ENCODE measurements at places on chromosomes 2 and 18.

- no peak for DNase-seq
Observed at GRCh38 chr18:2958819-2959298, 54.1 kb downstream of the LPIN2 start.

DNA sequence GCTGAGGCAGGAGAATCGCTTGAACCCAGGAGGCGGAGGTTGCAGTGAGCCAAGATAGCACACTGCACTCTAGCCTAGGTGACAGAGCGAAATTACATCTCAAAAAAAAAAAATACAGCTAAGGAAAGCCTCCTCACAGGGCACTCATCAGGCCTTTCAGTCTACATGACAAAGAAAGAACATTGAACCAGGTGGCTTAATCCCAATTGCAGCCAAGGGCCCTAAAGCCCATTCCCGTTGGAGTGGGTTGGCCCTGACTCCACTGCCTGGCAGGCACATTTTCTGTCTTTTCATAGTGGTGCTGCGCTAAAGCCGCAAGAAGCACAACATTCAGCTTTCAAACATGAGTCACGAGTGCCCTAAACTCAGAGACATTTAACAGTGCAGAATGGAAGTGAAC is 372.5 kb downstream of the RNF144A start:
- no peak for DNase-seq

DNA sequence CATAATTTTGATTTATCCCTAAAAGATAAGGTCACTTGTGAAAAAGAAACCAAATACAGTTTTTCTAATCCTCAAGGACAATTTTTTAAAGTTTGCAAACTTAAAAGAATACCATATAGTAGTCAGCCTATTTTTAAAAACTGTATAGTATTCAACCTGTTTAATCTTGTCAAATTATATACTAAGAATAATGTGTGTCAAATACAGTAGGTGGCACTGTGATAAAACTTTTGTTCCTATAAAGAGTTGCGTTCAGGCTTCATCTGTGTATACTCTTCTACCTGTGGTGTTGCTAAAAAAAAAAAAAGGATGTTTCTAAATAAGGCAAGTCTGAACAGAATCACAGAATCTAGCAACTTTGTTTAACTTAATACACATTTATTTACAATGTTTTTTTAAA is 68.6 kb downstream of the CCDC138 start:
- DNase-seq = no peak

- DNase-seq = no peak
Observed at GRCh38 chr2:125658583-125658982, 997.4 kb upstream of the GYPC start.

GRCh38 chr18:13612196-13612997 is 114.0 kb downstream of the FAM210A start:
- DNase-seq = peak; percentile 44

GRCh38 chr2:29917781-29918180 is 3.6 kb downstream of the ALK start:
- no peak for DNase-seq

GRCh38 chr18:6566338-6566911 is 151.7 kb upstream of the L3MBTL4 start:
- DNase-seq = no peak

GRCh38 chr2:68404893-68405799 is 40.1 kb downstream of the PLEK start:
- DNase-seq = no peak

- no peak for DNase-seq
Observed at GRCh38 chr2:60534052-60534685, 19.3 kb downstream of the BCL11A start.

DNA sequence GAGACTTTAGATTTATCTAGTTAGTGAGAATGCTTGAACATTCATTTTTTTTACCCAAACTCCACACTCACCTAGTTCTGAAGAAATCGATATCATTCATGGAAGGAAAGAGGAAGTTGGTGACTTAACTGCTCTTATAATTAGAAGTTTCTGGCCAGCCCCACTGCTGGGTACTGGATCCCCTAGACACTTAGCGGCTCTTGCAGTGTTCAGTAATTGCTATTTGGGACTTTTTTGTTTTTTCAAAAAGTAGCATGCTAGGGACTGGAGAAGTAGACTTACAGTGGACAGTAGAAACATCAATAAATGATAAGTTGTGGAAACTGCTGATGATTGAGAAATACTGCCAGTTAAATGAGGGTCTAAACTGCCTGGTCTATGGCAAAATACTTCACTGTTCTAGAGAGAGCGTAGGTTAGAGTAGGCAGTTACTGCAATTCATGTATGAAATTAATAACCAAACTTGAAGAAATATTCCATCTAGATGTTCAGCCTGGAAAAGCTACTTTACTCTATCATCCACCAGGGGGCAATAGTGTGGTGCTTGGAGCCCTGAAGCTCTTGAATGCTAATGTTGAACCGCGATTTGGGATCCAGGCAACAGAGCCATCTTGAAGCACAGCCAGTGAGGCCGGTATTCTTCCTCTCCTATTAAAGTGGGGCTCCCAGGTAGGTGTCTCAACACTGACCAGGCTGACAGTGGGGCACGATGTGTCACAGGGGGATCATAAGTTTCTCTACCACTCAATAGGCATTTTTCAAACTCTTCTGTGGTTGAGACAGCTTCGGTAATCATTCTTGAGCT is 146.1 kb upstream of the SESTD1 start:
- no peak for DNase-seq

- no peak for DNase-seq
Observed at GRCh38 chr2:37215250-37215649, 16.1 kb downstream of the CEBPZ start.

DNA sequence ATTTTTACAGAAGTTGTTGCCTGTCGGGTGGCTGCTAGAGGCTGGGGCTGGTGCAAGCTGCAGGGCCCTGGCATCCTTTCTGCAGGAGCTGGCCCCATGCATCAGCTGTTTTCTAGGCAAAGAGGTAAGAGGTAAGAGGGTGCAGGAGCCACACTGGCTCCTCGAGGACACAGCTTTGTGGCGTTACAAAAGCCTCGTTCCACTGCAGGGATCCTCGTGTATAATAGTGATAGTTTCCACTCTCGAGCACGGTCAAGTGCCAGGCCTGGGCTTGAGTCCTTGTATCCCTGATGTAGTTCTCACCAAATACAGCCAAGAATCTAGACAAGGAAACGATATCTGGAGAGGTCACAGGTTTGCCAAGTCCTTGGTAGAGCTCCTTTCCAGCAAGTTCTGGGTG is 33.2 kb upstream of the FHOD3 start:
- no peak for DNase-seq

DNA sequence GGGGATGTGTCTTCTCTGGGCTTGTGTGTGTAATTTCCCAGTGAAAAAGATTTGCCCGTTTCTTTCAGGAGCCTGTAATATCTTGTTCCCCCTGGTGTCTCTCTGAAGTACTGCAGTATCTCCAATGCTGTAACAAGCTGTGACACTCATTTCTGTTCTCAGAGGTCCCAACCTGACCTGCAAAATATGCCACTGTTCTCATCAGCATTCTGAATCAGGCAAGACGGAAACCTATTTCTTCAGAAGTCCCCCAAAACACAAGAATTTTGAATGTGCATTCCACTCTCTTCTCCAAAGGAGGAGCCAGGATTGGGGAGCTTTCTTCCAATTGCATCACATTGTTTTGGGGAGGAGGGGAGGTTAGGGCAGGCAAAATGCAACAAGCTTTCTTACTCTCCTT is 77.0 kb upstream of the CNGA3 start:
- no peak for DNase-seq

GRCh38 chr18:45270289-45270771 is 344.9 kb upstream of the SLC14A2 start:
- DNase-seq = no peak

- DNase-seq = no peak
Observed at GRCh38 chr2:171365232-171365631, 68.6 kb downstream of the METTL8 start.

- DNase-seq = no peak
Observed at GRCh38 chr2:178044836-178045235, 27.7 kb downstream of the PDE11A start.

GRCh38 chr2:36455011-36455410 is 99.4 kb downstream of the CRIM1 start:
- DNase-seq = no peak

- DNase-seq = no peak
Observed at GRCh38 chr2:218003981-218004419, 1.2 kb upstream of the TNS1 start.
